ENCODE measurements at places on chromosomes 7 and 10.

DNA sequence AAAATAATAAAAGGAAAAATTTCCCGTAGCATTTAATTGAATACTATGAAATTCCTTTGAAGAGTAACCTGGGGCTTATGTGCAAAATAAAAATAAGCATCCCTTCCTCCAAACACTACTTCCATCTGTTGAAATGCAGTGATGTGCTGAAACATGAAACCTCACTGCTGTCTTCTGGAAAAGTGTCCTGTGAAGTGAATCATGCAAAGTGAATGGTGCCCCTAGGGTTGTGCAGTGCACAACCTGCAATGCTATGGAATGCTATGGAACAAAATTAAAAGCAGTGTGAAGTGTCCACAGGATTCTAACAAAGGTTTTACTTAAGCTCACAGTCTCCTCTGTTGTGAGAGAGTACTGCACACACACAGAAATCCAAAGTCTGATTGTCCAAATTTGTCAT is 480.9 kb downstream of the ETV1 start:
- DNase-seq, result peak; percentile 41

DNA sequence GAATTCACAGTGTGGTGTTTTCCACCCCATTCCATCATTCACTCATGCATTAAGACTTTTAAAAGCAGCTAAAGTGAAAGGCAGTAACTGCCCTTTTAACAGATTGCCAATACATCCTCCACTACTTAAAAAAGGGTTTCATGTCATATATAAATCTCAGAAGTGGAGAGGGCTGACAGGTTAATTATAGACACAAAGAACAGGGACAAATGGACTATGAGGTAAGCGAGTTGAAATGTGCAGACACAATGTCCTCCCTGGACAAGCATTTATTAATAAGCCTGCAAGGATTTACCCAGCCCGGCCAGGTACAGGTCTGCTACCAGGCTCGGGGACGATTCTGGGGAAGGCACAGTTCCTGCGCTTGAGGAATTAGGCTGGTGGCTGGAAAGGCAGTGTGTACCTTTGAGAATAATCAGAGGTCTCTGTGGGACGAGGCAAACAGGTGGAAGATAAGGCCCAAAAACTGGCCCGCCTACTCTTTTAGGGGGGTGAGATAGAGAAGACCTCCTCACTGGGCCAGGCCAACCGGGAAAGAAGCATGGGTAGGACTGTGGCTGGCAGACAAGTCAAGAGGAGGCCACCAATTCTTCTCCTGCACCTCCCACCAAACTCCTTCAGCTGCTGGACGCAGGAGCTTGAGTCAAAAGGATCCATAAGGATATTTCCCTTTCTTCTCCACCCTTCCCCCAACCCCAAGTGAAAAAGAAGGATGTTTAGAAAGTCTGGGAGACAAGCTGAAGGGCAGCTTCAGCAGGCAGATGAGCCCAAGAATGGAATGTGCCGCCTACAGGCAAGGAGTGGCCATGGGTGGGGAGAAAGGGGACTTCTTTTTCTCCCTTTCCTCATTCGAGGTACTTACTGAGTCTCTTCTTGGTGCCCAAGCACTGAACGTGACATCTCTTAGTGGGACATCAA is 1.5 kb downstream of the PDLIM1 start:
- no peak for DNase-seq

DNA sequence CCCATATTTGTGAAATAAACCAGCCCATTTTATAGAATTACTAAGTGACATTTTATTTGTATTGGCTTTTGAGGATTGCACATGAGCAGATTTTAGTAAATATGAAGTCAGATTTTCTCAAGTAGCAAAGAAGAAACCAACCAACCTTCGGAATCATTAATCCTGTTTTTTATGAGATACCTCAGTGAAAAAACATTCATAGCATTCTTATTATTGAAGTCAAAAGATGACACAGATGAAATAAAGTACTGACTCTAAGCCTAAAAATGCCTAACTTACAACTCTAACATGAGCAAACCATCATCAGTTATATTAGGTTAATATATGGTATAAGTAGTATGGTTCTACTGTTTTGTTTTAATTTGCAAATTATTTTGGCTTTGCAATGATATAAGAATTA is 59.9 kb upstream of the AGBL3 start:
- DNase-seq, result no peak

DNA sequence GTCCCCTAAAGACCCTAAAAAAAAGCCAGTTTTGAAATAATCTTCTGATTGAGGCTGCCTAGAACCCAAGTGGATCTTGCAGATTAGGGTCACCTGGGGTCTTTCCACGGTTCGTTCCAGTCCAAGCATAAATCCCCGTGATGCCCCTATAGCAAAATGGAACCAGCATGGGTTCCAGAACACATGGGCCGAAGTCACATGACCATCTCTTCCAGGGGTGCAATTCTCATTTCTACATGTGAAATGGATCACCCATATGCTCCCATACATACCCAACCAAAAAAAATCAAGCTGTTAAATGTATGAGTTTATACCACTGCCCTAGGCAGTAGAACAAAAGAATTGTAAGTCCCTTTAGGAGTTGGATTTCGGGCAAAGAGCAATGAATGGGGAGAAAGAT is 245.4 kb downstream of the SKIDA1 start:
- DNase-seq, result no peak

GRCh38 chr7:30445770-30446169 is 32.8 kb downstream of the NOD1 start:
- DNase-seq, result peak; percentile 66
